ENCODE measurements at places on chromosomes 11 and 22.

GRCh38 chr22:39907047-39907446 lies 6.2 kb downstream of the GRAP2 start:
- DNase-seq: no peak

DNA sequence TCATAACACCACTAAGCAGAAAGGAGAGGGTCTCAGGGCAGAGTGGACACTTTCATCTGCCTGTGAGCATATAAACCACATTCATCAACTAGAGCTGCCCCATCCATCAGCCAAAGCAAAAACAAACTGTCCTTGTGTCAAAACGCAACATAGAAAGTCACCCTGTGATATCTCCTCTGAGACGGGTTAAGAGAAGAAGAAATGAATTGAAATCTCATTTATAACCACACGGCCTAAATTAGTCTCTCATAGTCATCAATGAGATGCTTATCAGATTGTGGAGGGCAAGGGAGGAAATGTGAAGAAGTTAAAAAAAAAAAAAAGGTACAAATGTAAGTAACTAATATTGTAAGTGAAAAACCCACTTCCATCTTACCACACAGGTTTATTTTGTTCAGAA lies 75.7 kb downstream of the SIK3 start:
- no peak for DNase-seq

GRCh38 chr11:20022363-20023081 lies 137.8 kb downstream of the DBX1 start:
- DNase-seq: no peak

DNA sequence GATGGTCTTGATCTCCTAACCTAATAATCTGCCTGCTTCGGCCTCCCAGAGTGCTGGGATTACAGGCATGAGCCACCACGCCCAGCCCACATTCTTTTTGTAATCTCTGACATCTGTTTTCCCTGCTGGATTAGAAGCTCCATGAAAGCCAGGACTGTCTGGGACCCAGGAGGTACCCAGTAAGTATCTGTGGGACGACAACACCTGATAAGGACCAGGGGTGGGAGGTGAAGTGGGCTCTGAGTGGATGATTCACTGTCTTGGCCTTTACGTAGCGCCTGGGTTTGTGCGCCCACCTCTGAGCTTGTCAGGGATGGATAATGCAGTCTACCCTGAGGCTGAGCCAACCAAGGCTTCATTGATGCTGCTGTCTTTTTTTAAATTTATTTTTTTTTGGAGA lies 118.8 kb downstream of the ABTB2 start:
- DNase-seq: no peak
